GM12864 (cell line): ENCODE measurements at places on chromosomes 6 and 20.
A peak's percentile ranks its signal among the peaks of the same experiment; 100 is the strongest.

- no peak for DNase-seq
Observed at GRCh38 chr6:118705544-118706491, 54.4 kb upstream of the CEP85L start.

DNA sequence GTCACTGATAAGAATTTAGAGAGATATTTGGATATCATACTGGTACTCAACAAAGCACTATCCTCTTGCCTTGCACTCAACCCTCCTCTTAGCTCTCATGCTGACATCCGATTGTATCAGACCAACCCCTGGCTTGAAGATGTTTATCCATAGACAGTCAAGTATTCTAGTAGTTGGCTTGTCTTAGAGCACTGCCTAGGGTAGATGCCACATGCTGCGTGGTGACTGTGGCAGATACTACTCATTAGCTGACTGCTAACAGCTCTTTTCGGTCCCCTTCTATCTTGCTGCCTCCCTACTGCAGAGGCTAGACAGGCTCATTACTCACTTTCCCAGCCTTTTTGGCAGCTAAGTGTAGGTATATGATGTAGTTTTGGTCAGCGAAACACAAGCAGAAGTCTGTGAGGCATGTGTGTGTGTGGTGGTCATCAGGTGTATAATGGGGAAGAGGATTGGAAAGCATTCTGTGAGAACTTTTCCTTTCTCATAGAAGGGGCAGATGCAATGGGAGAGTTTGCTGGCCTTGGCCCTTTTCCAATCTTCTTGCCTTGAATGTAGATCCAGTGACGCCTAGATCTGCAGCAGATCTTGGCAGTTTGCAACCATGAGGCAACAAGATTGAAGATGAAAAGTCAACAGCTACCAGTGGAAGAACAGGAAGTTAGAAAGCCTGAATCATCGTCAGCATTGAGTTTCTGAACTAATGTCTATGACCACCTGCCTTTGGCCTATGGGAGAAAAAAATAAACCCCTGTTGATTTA is 4.4 kb upstream of the IFNGR1 start:
- no peak for DNase-seq

DNA sequence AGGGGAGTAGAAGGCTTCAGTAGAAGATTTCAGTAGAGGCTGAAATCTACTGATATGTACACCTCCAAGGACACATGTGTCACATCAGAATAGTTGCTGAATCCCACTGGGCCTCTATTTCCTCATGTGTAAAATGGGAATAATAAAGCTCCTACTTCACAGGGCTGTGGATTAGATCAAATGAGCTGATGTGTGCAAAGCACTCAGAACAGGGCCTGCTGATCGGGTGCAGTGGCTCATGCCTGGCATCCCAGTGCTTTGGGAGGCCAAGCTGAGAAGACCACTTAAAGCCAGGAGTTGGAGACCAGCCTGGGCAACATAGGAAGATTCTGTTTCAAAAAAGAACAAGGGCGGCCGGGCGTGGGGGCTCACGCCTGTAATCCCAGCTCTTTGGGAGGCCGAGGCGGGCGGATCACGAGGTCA is 8.1 kb upstream of the AP5S1 start:
- DNase-seq: no peak

DNA sequence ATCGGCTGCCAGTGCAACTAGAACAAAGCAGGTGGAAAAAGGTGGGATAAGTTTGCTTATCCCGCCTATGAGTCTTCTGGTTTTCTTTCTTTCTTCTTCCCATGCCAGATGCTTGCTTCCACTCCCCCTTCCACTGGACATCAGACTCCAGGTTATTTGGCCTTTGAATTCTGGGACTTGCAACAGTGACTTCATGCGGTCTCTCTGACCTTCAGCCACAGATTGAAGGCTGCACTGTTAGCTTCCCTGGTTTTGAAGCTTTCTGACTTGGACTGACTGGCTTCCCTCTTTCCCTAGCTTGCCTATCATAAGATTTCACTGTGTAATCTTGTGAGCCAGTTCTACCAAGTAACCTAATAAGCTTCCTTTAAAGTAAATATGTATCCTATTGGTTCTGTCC is 878.4 kb upstream of the GJE1 start:
- DNase-seq: no peak

DNA sequence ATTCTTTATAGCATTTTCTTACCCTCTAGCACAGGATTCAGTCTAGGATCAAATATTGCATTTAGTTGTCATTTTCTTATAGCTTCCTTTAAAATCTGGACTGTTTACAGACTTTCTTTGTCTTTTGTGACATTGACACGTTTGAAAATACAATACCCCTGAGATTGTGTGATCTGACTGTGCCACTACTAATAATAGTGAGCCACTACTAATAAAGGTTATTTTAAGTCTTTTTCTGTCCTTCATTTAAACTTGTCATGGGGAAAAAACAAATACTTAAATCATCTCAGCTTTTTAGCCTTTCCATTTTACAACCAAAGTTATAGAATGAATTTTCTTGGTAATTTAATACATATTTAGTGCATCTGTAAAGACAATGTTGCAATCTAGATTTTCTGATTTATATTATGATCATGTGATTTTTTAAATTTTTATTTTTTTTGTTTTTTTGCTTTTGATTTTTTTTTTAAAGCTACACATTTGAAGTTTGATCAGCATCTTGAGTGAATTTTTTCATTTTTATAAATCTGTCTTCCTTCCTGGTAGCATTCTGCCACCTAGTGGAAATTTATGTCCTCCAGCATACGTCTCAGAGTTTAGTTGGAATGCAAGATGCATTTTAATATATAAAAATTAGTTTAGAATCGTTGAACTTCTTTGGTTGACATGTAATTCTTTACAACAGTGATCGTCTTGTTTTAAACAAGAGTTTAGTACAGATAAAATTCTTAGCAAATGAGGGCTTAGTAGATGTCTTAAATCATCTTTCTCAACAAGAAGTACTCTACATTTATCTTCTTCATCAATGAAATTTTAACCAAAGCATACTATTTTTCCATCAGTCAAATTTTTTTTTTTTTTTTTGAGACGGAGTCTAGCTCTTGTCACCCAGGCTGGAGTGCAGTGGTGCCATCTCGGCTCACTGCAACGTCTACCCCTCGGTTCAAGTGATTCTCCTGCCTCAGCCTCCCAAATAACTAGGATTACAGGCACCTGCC is 119.4 kb downstream of the NCOA3 start:
- peak; percentile 24 for DNase-seq

DNA sequence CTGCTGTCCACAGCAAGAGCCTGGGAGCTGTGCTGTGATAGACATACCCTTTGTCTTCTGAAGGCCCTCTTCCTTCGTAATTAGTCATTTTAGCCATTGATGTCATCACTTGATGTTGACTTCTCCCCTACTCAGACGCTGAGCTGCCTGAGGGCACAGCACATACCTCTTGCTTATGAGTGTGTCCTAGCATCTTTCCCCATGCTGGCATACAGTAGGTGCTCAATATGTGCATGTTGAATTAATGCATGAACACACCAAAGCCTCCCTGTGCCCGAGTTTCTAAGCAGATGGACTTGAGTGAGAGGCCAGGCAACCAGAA is 35.8 kb upstream of the FAM83D start:
- no peak for DNase-seq

GRCh38 chr6:170471491-170471890 is 81.6 kb downstream of the PSMB1 start:
- DNase-seq: no peak

GRCh38 chr6:106757722-106758467 is 128.5 kb downstream of the QRSL1 start:
- DNase-seq: no peak

- DNase-seq: no peak
Observed at GRCh38 chr6:37060195-37060559, 54.7 kb downstream of the FGD2 start.

DNA sequence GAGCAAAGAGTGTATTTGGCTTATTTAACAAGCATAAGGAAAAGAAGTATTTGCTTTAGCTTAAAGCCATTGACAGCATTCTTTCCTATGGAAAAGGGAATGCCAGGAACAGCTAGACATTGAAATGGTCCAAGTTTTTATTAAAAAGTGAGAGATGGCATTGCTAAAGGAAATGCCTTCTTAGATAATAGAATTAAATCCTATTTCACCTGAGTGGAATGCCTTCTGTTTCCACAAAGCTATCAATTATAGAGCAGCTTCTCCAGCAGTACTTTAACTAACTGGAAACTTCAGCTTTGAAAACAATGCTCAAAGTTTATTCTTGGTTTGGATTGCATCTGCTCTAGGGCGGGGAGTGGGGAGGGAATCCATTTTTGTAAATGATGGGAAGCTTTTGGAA is 85.1 kb upstream of the CNKSR3 start:
- DNase-seq: no peak

DNA sequence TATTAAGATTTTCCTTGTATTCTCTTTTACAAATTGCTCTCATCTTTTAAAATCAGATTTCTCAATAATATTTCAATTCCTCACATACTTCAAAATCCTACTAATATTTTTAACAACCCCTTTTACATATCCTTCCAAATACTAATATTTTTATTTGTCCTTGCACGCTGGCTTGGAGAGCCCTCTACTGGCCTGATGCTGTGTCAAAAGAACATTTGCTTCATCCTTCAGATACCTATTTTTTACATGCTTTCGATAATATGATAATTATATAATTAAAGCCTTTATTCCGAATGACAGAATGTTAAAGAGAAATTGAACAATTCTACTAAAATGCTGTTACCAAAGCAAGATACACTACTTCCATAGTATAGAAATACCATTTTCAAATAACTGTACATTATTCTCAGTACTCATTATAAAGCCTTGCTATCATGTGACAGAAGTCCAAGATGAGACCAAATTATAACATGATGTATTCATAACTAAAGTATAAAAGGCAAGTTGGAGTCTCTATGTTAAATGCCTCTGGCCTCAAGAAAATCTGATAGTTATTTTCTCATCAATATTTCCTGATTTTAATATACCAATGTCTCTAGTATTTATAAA is 39.0 kb upstream of the PLN start:
- no peak for DNase-seq

DNA sequence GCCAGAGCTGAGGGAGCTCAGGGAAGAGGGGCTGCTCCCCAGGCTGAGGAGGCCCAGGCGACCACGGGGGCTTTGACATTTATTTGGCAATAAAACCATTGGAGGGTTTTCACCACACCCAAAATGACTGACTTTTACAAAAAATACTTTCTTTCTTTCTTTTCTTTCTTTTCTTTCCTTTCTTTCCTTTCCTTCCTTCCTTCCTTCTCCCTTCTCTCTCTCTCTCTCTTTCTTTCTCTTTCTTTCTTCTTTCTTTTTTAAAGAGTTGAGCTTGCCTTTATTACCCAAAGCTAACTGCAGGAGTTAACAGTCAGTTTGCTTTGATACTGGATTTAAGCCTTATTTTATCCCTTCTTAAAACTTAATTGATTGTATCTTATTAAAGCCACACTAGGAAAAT is 17.2 kb downstream of the SNX9 start:
- DNase-seq: no peak
